SK-N-SH treated with all-trans-retinoic acid at 6 μM for 48 hours (cell line): ENCODE measurements at places on chromosomes 13 and 19.

GRCh38 chr19:10651851-10652250 is 2.3 kb upstream of the ILF3 start:
- no peak for ATAC-seq

DNA sequence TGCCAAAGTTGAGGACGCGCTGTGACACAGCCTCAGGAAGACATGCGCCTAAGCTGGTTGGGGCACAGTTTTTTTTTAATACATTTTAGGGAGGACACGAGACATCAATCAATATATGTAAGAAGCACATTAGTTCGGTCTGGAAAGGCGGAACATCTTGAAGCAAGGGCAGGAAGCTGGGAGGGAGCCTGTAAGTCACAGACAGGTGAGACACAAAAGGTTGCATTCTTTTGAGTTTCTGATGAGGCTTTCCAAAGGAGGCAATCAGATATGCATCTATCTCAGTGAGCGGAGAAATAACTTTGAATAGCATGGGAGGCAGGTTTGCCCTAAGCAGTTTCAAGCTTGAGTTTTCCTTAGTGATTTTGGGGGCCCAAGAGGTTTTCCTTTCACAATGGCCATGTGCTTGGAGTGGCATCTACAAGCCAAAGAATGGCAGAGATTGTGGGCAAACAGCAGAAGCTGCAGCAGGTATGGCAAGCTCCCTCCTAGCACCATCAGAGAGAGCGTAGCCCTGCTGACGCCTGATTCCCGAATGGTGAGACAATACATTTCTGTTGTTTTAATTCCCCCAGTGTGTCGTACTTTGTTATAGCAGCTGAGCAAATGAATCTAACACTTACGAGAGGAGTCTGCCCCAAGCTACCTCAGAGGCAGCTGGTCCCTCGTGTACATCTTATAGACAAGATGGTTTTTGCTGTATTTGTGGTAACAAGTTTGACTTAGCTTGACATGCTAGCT is 99.5 kb upstream of the TMTC4 start:
- ATAC-seq, result no peak

GRCh38 chr13:104289400-104289799 is 1223.2 kb upstream of the SLC10A2 start:
- no peak for ATAC-seq

DNA sequence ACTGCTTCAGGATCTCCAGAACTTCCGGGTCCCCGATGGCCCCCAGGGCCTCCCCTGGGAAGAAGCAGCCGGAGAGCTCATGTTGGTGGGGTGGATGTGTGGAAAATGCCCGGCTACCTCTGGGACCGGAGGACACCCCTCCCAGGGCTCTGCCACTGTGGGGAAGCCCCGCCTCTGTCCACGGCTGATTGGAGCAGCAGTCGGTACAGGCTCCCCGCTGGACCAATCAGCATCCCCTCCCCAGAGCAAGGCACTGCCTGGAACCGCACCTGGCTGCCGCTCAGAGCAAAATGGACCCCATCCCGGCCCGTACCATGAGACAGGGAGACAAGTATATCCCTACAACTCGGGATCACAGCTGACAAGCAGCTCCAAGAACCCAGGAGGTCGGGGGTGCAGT is 6.4 kb downstream of the DOHH start:
- peak; percentile 84 for ATAC-seq
